Left ventricle myocardium inferior (tissue), 1 donor: ENCODE measurements at places on chromosomes 11 and 22. TPM values are rescaled to one million over a fixed set of nuclear protein-coding genes. Genes with fewer than 3 reads are reported as not detected.

Gene UPK2
- not detected for total RNA-seq

Gene GGTLC3
- not detected for total RNA-seq

DNA sequence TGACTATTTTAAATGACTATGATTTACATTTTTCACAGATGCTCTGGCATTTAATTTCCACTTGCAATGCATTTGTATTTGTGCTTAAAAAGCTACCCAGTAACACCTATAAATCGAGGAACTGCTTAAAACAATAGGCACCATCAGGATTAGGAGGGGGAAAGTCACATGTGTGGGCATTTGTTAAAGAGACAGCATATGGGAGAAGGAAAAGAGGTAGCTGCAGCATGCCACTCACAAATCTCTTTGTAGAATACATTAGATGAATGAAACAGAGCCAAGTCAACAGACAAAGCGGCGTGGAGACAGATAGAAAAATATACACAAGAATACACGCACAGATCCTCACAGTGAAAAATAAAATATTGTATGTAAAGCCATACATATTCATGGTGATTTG lies 228.0 kb downstream of the CADM1 start:
- DNase-seq, result no peak

- DNase-seq, result no peak
Measured at GRCh38 chr11:30377347-30377746, 54.4 kb downstream of the ARL14EP start.

GRCh38 chr11:35714882-35715627 lies 52.5 kb downstream of the TRIM44 start:
- DNase-seq, result no peak

DNA sequence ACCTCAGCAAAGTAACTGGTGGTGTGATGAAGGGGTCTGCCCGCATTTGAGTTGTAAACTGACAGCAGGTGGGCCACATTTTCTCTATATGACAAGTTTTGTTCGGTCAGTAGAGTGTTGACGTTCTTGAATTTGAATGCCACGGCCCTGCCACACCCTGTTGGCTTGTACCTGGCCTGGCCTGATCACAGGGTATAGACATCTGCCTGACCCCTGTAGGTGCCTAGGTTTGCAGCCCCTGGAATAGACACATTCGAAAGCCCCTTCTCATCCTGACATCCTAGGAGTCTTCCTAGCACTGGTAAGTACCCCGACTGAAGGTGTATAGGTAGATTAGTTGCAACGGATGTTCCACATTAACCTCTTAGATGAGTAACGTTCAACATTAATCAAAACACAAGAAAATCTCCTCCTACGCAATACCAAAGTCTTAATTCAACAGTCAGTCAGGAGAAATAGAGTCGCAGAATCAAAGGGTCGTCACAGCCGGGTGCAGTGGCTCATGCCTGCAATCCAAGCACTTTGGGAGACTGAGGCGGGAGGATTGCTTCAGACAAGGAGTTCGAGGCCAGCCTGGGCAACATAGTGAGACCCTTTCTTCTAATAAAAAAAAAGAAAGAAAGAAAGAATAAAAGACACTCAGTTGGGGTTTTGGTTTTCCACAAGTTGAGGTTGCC lies 43.6 kb upstream of the CD5 start:
- no peak for DNase-seq

GRCh38 chr11:120598517-120599257 lies 87.1 kb downstream of the GRIK4 start:
- DNase-seq, result no peak

DNA sequence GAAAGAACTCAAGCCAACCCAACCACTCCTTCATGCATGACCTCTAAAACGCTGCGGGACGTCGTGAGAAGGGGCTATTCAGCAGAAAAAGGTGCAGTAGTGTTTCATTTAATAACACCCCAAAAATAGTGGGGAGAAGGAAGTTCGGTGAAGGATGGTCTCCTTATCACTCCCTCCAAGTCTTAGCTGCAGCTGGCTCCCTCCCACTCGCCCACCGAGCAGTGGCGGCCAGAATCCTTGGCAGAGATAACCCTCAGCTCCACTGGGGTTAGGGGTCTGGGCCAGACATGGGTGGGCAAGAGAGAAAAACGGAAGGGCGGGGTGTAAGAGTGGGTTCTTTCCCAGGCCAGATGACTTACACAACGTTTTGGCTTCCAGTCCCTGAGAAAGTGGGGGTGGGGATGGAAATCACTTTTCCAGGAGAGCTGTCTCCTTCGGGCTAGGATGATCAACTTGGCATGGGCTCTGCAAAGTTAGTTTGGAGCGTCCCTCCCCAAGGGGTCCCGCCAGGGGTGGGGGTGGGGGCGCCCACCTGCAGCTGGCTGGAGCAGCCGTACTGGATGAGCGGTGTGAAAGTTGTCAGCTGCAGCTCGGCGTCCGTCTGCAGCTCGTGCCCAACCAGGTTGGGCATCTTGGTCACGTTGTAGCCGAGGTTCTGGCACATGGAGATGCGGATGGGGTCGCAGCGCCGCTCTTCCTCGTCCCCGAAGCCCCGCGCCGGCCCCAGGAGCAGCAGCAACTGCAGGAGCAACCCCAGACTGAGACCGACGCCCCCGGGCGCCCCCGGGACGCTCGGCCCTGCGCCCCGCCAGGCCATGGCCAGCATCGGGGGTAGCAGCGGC lies 705 bp downstream of the FZD4 start:
- no peak for DNase-seq
